ENCODE measurements at places on chromosomes 2 and 18. TPM values are rescaled to one million over a fixed set of nuclear protein-coding genes. Genes with fewer than 3 reads are reported as not detected.
A peak's percentile ranks its signal among the peaks of the same experiment; 100 is the strongest.

DNA sequence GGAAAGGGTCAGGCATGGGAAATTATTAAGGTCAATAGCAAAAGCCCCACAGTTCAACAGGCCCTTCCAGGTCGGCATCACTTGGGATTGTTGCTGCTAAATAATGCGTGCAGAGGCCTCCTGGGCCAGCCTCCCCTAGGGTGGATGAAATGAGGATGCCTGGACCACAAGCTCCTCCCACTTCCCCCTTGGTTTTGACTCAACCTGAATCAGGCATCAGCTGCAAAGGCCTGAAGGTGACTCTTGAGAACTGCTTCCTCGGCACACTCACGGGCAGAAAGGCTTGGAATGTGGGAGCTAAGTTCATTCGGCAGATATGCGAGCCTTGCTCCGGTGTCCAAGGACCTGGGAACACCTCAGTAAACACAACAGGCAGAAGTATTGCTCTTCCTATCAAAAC lies 69.3 kb downstream of the MBP start:
- H3K4me1 ChIP-seq = peaks cover 13% of the 10 kb centered on the region
- no peaks in the 10 kb centered on the region for H3K36me3 ChIP-seq
- no peak for DNase-seq
- H3K4me3 ChIP-seq = no peak overlapping the region
- no peaks in the 10 kb centered on the region for H3K27me3 ChIP-seq

EPG5 gene
- total RNA-seq = 31.1 TPM

KLHL29 gene
- 3.6 TPM for total RNA-seq

DNA sequence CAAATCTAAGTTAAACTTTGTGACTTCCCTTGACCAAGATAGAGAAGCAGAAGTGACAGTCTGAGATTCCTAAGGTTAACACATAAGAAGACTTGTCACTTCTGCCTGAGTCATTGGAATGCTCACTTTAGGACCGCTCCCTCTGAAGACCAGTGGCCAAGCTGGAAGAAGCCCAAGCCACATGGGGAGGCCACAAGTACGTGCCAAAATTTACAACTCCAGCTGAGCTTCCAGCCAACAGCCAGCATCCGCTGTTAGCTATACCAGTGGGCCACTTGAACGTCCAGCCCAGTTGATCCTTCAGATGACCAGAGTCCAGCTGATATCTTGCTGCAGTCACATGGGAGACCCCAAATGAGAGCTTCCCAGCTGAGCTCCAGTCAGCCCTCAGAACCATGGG lies 18.1 kb upstream of the ANTXR1 start:
- no peak for DNase-seq
- no peaks in the 10 kb centered on the region for H3K4me1 ChIP-seq
- no peak overlapping the region for H3K4me3 ChIP-seq
- H3K27me3 ChIP-seq = no peaks in the 10 kb centered on the region
- H3K27ac ChIP-seq = no peak overlapping the region

ABCG5 gene
- 3.8 TPM for total RNA-seq

RAB17 gene
- total RNA-seq = 58.3 TPM

DNA sequence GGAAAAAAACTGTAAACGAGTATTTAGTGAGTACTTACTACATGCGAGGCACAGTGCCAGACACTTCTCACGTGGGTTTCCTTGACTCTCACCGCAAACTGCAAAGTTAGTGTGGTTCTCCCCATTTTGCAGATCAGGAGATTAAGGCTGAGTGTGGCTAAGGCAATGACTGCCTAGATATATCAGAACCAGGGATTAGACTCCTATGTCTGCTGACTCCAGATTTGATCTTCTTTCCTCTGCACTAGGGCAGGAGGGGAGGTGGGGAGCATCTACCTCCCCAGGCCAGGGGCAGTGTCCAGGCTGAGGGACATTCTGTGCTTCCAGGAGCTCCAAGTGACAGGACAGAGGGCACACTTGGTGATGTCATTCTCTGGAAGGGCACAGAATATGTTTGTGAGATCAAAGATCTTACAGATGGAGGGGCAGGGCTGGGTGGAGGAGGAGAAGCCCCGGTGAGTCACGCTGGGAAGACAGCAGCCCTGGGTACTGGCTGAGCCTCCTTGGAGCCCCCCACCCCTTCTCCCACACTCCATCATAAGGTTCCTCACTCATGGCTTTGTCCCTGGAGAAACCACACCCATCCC lies 92.4 kb downstream of the RHOB start:
- no peaks in the 10 kb centered on the region for H3K36me3 ChIP-seq
- H3K4me1 ChIP-seq = peaks cover 16% of the 10 kb centered on the region
- peak; percentile 55 for DNase-seq
- no peak overlapping the region for H3K4me3 ChIP-seq

GRCh38 chr18:13309031-13309747 lies 90.6 kb downstream of the LDLRAD4 start:
- no peaks in the 10 kb centered on the region for H3K4me1 ChIP-seq
- H3K27me3 ChIP-seq = no peaks in the 10 kb centered on the region
- no peak overlapping the region for H3K27ac ChIP-seq
- H3K4me3 ChIP-seq = no peak overlapping the region

ADAM17 gene
- 19.5 TPM for total RNA-seq

- H3K4me3 ChIP-seq = no peak overlapping the region
- H3K4me1 ChIP-seq = peaks cover 15% of the 10 kb centered on the region
- no peaks in the 10 kb centered on the region for H3K27me3 ChIP-seq
- H3K27ac ChIP-seq = peak overlapping the region; percentile 94
- peak; percentile 44 for DNase-seq
These were observed 17.8 kb upstream of the DUSP19 start for GRCh38 chr2:183060571-183061231.

HNMT gene
- 39.7 TPM for total RNA-seq

DNA sequence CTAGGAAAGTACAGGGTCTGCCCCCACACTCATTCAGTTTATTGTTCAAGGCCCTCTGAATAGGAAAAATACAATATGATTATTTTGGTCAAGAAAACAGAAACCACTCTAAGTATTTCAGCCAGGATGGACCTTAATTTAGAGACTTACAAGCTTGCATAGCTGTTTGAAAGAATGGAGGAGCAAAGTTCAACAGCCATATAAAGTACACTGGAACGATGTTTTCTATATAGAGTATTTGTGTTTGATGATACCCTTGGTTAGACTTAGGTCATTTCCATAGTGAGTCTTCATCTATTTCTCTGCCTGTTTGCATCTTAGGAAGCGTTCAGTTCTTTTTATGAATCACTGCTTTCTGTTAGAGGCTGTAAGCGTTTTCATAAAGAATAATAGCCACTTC lies 366.2 kb downstream of the NUP35 start:
- no peak overlapping the region for H3K27ac ChIP-seq
- H3K4me3 ChIP-seq = no peak overlapping the region

Measured in hepatocyte (in vitro differentiated cells).